ENCODE measurements at places on chromosomes 6 and 20. TPM values are rescaled to one million over a fixed set of nuclear protein-coding genes. Genes with fewer than 3 reads are reported as not detected.

DNA sequence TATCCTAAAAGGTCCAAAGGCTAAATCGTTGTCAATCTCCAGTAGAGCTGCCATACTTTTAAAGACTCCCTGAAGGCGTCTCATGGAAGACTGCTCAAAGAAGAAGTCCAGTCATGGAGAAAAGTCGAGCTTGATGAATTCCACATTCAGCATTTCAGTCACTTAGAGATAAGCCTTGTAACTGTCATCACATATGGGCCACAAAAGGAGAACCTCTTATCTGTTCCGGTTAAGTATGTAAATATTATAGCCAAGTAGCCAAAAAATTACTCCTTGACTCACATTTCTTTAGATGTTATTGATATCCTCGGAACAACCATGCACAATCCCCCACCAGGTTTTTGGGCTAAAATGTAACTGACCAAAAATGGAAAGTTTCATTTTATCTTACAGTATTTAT, 9.8 kb upstream of the CNKSR3 start:
- DNase-seq: no peak

DNA sequence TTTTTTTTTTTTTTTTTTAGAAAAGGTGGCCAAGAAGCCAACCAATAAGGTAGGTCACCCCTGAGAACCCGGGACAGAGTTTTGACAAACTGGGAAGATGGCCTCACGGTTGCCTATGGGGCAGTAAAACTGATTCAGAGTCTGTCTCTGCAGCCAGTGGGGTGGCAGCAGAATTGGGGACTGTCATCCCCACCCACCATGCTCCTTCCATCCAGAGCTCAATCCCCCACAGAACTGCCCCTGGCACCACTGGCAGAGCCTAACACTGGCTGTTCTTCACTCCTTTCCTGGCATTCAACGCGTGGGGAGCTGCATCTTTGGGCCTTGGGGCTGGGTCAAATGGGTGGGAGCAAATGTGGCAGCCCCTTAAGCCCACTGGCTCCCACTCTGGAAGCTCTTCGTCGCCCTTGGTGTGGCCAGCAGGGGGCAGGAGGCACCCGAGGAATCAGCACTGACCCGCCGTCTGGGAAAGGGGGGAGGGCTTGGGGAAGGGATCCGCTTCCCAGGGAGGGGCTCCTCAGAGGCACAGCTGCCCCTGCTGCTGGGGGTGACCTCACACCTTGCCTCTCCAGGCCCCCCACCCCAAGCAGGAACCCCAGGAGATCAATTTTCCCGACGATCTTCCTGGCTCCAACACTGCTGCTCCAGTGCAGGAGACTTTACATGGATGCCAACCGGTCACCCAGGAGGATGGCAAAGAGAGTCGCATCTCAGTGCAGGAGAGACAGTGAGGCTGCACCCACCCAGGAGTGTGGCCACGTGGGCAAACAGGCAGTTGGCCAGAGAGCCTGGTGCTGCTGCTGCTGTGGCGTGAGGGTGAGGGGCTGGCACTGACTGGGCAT, 10.4 kb downstream of the CD40 start:
- peak; percentile 61 for DNase-seq

The EPHA7 gene
- 1.2 TPM for polyA plus RNA-seq

GRCh38 chr20:57908704-57909630, 199.2 kb upstream of the PMEPA1 start:
- no peak for DNase-seq

The HSPA12B gene
- 7.8 TPM for polyA plus RNA-seq

DNA sequence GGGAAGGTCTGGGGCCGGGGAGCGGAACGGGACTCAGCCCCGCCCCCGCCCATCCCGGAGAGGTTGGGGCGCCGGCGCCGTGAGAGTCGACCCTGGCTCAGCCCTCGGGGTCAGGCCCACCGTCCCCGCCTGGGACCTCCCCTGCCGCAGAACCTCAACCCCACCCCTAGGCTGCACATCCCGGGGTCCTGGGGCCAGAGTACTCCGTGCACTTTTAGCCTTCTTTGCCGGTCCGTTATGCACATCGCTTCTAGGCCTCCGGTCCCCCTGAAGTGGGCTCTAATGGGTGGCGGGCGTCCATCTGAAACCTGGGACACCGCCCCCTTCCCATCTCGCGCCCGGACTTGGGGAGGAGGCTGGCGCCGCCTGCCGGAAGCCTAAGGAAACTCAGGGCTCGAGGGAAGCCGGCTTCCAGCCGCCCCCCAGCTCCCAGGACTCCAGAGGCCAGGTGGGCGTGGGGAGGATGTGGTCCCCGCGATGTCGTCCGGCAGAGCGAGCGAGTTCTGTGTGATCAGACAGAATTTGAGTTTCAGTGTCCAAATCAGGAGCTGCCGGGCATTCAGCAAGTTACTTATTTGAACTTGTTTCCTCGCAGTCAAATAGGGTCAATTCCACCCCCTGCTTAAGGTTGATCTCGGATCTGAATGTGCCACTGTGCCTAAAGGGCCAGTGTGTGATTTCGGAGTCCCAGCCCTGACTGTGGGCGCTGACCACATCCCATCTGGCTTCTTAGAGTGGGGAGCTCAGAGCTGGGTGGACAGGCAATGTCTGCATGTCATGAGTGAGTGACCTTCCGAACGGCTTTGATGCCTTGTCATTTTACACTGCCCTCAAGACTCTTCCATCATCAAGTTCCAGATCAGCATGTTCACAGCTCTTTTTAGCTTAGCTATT, 47.6 kb downstream of the CPXM1 start:
- peak; percentile 68 for DNase-seq

DNA sequence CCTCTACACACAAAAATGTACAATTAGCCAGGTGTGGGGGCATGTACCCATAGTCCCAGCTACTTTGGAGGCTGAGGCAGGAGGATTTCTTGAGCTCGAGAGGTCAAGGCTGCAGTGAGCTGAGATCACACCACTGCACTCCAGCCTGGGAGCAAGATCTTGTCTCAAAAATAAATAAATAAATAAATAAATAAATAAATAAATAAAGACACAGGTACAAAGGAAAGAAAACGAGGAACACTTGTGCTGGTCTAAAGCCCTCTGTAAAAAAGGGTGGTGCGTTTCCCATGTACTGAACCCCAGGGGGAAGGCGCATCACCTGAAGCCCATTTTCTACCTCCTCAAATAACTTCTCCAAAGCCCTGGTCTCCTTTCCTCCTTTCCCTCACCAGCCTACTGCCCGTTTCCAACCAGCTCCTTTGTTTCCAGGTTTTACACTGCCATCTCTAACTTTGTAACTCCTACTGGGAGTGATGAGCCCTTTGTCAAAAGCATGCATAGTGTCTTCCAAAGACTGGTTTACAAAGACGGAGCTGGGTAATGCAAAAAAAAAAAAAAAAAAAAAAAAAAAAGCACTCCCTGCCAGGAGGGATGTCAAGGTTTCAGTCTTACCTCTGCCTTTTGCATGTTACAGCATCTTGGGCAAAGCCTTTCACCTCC, 81.5 kb upstream of the SOX4 start:
- no peak for DNase-seq

- no peak for DNase-seq
Measured at GRCh38 chr6:163739966-163740365, 325.4 kb downstream of the QKI start.

The PPP1R3G gene
- 0.23 TPM for polyA plus RNA-seq

DNA sequence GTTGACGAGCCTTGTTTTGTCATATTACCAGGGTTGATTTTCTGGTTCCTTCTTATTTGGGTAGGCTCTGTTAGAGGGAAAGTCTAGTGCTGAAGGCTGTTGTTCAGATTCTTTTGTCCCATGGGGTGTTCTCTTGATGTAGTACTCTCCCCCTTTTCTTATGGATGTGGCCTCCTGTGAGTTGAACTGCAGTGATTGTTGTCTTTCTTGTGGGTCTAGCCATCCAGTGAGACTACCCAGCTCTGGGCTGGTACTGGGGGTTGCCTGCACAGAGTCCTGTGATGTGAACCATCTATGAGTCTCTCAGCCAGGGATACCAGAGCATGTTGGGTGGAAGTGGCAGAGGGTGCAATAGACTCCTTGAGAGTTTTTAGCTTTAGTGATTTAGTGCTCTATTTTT, 680.6 kb downstream of the RFPL4B start:
- DNase-seq: no peak

The PLCB4 gene
- 13.6 TPM for polyA plus RNA-seq

- DNase-seq: no peak
Measured at GRCh38 chr6:136599329-136600011, 49.2 kb upstream of the MAP7 start.

DNA sequence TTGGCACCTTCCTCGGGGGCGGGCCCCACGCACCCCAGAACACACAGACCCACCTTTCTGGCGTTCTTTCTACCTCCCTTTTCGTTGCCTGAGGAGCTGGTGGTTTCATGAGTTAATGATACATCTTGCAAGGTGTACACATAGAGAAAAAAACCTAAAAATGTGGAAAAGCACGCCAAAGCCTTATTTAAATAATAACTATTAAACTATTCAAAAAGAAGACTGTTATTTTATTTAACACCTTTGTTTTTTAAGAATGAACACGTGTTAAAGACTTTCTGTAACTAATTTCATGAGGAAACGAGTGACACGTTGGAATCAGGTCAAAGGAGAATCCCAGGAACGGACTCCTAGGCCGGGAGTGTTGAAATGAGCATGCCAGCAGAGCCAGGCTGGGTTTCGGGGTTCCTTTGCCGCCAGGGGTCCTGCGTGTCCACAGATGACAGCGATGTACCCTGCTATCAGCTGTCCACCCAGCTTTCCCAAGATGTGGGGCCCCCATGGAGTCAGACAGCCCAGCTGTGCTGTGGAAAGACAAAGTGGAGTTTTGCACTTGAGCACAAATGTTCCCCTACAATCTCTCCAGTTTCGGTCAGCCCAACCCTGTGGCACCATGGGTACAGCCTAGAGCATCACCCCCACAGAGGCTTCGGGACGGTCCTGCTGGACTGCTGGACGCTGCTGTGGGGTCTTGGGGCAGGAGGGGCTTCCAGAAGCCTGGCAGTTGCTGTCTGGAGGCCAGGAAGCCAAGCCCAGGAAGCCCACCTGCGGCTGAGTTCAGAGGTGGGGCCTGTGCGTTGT, 16.1 kb downstream of the SLC17A9 start:
- DNase-seq: no peak

- no peak for DNase-seq
Measured at GRCh38 chr6:22328474-22328873, 31.6 kb upstream of the PRL start.

GRCh38 chr20:50561379-50562078, 51.3 kb downstream of the PTPN1 start:
- peak; percentile 85 for DNase-seq

- DNase-seq: no peak
Measured at GRCh38 chr6:137864812-137865508, 2.1 kb upstream of the TNFAIP3 start.

DNA sequence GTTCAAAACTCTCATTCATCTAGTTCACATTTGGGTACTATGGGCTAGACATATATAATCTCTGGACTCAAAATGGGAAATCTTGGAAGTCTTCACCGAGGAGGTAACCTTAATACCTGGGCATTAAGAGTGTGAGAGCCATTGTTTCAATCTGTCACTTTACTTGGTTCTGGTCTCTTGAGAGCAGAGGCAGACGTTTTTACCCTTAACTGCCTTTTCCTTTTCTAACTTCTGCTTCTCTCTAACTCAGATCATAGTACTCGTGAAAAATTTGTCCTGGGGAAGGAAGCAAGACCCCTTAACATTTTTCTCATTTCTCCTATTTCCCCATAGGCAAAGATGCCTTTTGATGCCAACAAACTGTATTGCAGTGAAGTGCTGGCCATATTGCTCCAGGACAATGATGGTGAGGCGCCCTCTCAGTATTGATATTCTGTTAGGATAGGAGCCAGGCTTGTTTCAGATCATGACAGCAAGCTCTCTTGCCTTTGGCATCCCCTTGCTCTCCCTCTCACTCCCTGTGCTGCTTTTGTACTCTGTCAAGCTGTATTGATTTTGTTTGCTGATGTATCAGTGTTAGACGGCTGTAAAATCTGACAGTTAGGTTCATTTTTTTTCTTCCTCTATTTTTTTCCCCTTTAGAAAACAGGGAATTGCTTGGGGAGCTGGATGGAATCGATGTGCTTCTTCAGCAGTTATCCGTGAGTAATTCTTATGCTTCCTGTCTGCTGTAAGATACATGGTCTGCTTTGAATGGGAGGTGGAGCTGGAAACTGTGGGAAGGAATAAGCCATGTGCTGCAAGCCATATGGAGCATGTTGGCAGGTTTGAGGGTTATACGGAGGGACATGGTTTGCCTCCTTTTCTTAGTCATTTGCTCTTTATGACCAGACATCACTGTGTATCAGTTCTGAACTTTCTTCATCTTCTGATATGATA, 83.5 kb downstream of the CTNNBL1 start:
- DNase-seq: no peak

DNA sequence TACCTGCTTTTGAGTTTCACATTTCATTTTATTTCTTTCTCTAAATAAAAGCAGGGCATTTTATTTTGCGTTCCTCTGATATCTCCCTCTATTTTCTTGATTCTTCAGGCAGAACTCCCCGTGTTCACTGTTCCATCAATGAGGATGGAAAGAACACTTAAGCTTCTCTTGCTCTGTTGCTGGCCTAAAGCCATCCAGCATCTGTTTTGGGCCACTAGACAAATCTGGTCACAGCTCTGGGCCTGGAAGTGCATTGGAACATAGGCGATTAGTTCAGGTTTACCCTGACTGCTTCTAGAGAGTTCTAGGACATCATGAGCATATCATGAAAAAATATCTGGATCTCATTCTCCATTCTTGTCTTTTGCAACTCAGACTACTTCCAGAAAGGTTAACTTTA, 611.2 kb downstream of the UTRN start:
- DNase-seq: no peak

GRCh38 chr6:99789767-99790166, 183.1 kb downstream of the PRDM13 start:
- DNase-seq: no peak

GRCh38 chr6:14889188-14889587, 356.7 kb upstream of the JARID2 start:
- DNase-seq: no peak

GRCh38 chr20:5865604-5866003, 84.7 kb downstream of the TRMT6 start:
- DNase-seq: no peak

GRCh38 chr20:7977709-7978108, 37.5 kb upstream of the HAO1 start:
- DNase-seq: no peak

DNA sequence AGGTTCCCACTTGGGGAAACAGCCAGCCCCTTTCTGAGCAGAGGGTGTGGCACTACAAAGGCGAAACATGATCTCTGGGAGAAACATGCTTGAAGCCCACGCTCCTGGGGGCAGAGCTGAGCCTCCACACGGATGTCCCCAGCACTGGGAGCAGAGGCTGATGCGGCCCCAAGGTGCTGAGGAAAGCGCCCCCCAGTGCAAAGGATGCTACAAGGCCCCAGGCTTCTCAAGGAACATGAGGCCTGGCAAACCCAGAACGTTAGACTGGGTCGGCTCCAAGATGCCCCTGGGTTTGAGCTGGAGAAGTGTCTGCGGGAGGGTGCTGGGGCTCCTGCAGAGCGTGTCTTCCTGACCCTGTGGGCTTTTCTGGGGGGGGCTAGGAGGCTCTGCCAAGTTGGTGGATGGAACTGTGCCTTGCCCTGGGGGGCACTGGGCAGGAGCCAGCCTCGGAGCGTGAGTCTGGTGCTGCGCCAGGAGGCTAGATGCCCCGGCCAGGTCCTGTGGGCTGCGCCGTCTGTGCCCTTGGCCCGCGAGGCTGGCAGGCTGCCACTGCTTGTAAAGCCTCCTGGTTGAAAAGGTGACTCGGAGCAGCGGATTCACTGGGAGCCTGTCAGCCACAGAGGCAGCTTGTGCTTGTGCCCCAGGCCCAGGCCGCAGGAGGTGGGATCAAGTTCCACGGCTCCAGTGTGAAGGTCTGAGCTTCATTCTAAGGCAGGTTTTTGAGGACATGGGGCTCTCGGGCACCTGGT, 8.1 kb downstream of the SYNJ2 start:
- DNase-seq: peak; percentile 90

- no peak for DNase-seq
Measured at GRCh38 chr6:17930321-17930993, 57.0 kb downstream of the KIF13A start.

The NHLRC1 gene
- 1.2 TPM for polyA plus RNA-seq

The RAB5IF gene
- 169 TPM for polyA plus RNA-seq

The ASIP gene
- polyA plus RNA-seq: not detected

The FLRT3 gene
- 0.89 TPM for polyA plus RNA-seq

Measured in sigmoid colon (tissue), 7 donors.